EH (cell line): ENCODE measurements at places on chromosomes 6 and 20.

GRCh38 chr6:100152201-100152600, 158.2 kb upstream of the MCHR2 start:
- no peak for DNase-seq

GRCh38 chr20:63051911-63052310, 45.1 kb upstream of the BHLHE23 start:
- DNase-seq = no peak

DNA sequence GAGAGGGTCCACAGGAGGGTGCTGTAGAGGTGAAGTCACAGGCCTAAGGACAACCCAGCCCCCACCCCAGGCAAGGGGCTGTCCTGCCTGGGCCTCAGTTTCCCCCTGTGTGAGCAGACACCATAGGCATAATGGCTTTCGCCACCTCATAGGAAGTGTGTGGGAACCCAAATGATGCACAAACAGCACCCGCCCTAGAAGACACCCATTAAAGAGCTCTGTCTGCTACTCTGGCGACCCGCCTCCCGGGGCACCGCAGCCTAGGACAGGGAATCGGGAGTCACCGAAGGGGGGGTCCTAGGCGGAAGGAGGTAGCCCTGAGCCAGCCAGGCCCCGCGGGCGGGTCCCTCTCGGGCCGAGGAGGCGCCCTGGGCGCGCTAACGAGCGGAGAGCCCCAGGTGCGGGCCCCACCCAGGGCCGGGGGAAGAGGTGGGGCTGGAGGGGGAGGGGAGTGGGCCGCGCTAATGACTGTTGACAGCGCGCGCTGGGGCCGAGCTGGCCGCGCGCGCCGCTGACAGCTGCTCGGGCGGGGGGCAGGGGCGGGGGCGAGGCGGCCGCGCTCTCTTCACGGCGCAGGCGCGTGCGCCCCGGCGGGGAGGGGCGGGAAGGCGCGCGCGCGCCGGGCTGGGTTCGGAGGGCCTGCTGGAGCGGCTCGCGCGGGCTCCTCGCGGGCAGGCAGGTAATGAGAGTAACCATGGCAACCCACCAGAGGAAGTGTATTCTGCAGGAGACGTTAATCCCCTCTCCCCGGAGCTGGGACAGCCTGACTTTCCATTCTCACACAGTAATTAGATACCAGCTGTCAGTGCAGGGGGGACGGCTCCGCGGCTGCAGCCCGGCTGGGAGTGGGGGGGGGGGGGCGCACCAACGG, 48.9 kb downstream of the NOL4L start:
- DNase-seq = peak; percentile 15

DNA sequence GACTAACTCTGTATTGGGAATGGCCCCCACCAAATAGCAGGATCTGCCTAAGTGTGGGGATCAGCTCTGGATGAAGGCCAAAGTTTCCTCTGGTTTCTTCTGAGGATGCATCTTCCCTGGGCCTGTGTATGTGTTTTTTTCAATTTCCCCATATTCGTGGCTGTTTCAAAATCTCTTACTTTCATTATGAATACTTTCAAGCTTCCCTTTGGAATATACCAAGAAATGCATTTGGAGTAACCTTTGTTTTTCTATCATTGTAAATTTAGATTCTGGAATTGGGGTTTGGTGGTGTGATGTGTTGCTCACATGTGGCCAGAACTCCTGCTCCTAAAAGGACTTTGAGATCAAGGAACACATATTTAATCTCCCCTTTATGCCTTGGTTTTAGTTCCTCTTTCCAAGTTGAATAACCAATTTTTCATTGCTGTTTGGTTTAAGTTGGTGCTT, 8.4 kb downstream of the ENTPD6 start:
- DNase-seq = no peak

- DNase-seq = no peak
Measured at GRCh38 chr6:44094403-44095242, 32.6 kb downstream of the MRPL14 start.

DNA sequence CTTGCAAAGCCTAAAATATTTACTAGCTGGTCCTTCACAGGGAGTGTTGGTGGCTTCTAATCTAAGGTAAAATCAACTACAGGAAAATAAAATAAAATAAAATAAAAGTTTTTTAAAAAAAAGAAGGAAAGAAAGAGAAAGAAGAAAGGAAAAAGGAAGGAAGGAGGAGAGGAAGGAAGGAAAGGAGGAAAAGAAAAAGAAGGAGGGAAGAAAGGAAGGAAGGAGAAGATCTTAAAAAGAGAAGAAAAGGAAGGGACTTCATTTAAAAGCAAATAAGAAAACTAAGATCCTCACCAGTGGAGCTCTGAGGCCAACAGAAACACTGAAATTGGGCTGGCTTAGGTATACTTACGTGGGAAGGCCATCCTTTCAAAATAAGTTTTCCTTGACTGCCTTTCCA, 178.4 kb downstream of the TSHZ2 start:
- no peak for DNase-seq
